ENCODE measurements at places on chromosomes 5 and 9.

DNA sequence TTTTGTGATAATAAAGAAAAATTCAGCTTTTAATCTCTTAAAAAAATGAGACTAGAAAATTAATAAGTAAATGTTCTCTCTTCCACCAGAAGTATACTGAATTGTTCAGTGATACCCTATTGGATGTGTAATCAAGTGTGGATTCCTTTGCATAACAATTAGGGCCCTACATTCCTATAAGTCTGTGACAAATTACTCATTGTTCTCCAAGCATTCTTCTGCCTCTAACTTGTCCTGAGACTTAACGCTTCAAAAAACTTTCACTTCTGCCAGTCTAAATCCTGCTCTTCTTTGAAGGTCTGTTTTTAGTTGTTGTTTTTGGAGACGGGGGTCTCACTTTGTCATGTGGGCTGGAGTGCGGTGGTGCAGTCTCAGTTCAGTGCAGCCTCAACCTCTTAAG, 9.2 kb upstream of the DDX46 start:
- no peak for DNase-seq

GRCh38 chr5:6447384-6448140, 1.1 kb upstream of the UBE2QL1 start:
- no peak for DNase-seq

DNA sequence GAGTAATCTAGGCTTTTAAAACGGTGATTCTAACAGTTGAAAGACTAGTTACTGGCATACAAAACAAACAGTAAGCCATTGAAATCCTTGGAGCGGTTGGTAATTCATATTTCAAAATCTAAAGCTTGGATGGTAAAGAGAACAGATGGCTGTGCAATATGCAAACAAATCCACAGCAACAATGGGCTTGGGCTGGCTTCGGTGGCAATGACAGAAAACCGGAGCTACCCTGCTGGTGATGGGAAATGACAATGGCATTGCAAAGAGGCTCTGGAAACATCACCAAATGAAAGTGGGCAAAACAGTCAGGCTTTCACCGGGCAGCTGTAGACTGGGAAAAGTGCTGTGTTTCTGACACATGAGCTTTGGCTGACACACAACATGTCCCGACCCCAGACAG, 42.2 kb downstream of the MED27 start:
- no peak for DNase-seq

DNA sequence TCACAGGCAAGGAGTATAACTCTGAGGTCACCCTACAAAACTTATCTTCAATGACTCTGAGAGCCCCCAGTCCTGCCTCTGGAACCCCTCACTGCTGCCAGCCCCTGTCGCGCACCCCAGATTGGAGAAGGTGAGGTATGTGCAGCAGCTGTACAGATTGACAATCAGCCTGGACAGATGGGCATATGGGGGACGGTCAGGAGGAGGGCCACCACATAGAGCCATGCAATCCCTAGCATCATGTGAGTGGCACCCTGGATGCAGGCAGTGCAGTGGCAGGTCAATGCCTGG, 90.1 kb downstream of the LMX1B start:
- DNase-seq = no peak

- DNase-seq = no peak
Observed at GRCh38 chr5:123163225-123163876, 74.3 kb downstream of the PRDM6 start.

- no peak for DNase-seq
Observed at GRCh38 chr9:15271403-15271802, 35.6 kb downstream of the TTC39B start.

DNA sequence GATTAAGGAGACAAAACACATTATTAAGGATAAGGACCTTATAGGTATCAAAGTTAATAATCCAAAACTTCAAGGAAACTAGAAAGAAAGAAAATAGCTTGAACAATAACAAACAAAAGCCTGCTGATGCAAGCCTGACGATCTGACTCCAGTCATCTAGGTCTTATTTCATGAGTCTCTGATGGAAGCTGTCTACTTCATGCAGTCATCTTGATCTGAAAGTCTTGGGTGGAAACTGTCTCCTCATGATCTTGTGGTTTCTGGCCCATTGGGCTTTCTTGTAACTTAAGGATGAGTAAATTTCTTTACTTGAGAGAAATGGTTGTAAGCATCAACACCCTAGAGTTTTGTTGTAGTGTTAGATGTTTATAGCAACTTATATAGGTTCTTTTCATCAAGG, 20.6 kb upstream of the PSIP1 start:
- DNase-seq = no peak

DNA sequence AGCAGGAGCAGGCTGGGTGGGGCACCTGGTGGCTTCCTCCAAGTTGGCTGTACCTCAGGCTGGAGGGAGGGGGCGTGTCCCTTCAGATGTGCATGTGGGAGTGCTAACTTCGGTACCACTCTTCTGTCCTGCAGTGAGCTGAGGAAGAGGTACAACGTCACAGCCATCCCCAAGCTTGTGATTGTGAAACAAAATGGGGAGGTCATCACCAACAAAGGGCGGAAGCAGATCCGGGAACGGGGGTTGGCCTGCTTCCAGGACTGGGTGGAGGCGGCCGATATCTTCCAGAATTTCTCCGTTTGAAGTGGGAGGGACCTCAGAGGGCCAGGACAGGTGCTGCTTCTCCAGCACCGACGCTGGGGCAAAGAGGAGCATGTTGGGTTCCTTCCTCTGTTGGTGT, 9.3 kb downstream of the NXNL2 start:
- no peak for DNase-seq

DNA sequence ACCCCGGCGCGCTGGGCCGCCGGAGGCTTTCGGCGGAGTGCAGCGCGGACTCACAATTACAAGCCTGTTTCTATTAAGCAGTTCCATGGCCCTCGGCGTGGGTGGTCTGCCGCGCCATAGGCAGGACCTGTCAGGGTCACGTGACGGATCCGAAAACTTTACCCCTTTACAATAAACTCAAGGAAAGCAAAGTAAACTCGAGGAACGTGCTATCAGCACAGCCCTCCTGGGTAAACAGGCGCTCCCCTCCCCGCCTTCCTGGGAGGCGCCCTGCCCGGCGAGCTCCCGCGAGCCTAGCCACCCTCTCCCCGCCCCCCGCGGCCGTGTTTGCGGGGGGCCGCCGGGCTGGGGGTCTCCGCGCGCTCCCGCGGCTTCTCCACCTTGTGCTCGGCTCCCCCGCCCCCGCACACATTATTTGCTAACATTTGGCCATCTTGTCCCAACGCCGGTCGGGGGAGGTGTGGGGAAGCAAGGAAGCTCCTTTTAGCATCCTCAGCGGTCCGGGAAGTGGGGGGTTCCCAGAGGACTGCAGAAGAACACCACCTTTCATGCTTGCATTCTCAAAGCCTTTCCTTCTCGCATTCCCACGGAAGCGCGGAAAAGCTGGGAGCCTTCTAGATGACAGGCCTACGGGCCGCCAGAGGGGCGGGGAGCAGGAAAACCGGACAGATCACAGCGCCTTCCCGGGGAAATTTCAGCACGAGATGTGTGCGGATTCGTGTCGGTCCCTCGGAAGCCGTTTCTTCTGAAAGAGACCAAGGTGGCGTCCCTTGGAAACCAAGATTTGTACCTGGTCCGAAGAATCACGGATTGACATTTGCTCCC, at the start of gene PTCH1:
PTCH1 (minus strand) TSS at position 238 of the 825 bp plus-strand sequence.
- no peak for DNase-seq

GRCh38 chr9:88932766-88933165, 58.5 kb upstream of the S1PR3 start:
- DNase-seq = no peak

GRCh38 chr5:87354496-87354895, 58.2 kb downstream of the CCNH start:
- DNase-seq = no peak

DNA sequence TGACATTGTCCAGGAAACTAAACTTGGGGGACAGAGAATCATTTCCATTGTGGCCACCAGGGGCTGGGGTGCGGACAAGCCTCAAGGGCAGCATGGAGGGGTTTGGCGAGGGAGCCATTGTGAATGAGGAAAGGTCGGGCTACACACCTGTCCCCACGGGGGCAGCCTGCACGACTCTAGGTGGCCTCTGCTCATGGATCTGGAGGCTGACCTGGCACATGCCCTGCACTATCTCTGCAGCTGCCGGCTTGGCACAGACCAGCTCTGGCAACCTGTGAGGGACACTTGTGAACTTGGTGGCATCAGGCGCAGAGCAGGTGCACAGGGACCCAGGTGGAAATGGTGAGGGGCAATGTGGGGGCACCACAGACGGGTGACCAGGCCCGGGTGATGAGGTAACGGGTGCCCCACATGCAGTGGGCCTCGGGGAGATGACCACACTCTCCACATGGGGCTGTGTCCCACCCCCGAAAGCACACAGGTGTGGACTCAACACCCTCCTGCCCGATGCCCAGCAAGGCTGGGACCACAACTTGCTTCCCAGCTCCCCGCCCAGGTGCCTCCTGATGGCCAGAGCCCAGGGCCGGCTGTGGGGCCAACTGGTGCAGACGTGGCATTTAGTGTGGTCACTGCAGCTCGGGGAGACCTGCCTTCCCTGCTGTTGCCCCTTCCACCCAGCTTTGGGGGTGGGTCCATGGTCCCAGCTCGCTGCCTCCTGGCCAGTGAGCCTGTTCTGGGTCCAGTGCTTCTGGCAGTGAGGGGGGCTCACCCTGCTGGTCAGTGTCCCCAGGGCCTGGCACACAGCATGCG, 60.9 kb upstream of the UBAC1 start:
- no peak for DNase-seq

DNA sequence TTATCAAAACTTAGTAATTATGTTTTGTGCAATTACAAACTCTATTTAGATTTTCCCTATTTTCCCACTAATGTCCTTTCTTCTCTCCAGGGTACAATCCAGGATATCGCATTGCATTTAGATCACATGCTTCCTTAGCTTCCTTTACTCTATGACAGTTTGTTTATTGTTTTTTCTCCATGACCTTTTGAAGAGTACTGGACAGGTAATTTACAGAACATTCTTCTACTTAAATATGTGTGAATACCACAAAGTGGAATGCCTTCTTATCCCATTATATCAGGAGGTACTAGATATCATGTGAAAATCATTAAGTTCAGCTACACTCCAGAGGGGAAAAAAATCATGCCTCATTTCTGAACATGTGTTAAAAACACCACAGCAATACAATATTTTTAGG, 776.6 kb upstream of the CDH9 start:
- DNase-seq = no peak

- DNase-seq = no peak
Observed at GRCh38 chr9:133998915-133999595, 6.9 kb upstream of the VAV2 start.

GRCh38 chr9:114003758-114004157, 74.3 kb downstream of the AMBP start:
- DNase-seq = no peak

DNA sequence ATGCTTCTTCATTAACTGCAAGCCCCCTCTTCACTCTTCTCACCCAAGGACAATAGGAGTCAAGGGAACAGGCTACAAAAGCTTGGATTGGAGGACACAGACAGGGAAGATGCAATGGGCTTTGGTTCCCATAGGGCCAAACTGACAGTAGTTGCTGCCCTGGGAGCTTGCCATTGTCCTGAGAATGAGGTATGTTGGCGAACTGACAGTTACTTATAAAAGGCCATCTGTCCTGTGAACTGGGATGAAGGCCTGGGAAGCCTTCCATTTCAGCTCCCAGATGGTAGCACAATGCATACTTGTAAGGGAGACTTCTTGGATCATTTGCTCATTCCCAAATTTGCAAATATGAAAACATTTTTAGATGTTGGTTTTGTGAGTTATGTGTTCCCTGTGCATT, 88.9 kb downstream of the SNCAIP start:
- DNase-seq = no peak

DNA sequence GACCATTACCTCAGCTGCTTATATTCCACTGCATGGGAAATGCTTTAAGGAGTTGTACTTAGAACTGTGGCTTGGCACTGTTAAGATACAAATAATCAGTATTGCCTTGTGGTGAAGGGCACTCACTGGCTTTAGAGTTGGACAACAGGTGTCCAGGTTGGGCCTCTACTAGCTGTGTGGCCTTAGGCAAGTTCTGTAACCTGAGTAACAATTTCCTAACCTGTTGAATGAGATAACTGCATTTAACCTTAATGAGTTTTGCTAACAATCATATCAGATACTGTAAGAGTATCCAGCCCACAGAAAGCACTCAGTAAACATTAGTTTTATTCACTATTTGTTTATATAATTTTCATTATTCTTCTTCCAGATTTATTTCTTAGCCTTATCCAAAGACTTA, 17.2 kb upstream of the HK3 start:
- DNase-seq = no peak

DNA sequence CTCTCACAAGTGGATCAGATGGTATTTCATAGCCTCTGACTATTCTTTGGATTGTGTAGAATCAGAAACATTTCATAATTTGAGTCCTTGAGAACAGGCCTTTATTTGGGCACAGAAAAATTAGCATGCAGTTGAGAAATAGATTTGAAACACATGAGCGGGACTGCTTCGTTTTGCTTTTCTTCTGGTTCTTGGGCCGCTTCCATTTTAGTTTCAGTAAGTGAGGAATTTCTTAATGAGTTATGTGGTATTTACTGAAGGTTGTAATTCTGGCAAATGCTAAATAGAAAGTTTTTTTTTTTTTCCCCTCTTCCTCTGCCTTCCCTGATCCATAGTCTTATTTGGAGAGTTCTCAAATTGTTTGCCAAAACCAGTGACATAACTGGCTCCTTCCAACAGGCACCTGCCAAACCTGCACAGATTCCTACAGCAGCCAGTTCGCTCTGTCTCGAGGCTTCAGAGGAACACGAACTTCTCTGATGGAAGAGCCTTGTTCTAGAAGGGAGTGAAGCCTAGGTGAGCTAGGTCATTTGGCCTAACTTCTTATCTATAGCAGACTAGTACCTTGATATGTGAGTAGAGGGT, 71.2 kb upstream of the SLC28A3 start:
- DNase-seq = no peak

DNA sequence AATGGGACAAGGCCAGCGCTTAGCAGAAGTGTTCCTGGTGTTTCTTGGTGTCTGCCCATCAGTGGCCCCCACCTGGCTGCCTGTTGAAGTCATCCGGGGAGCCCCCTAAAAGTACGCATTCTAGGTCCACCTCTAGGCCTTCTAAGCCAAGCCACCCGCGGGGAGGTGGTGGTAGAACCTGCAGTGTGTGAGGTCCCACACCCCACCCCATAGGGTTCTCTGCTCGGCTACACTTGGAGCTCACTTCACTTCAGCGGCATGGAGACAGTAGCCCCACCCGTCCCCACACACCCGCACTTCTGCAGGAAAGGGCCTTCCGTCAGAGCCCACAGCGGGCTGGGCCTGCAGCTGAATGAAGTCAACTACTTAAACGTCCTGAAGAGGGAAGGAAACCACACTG, 29.6 kb upstream of the FCN2 start:
- DNase-seq = no peak
